ENCODE measurements at places on chromosomes 7 and 10. TPM values are rescaled to one million over a fixed set of nuclear protein-coding genes. Genes with fewer than 3 reads are reported as not detected.

CYP2E1 gene
- total RNA-seq, result 0.79 TPM

ARHGEF35 gene
- 1.7 TPM for total RNA-seq

PLAU gene
- total RNA-seq, result 4.6 TPM

IFIT1 gene
- total RNA-seq, result 10.6 TPM

LRRD1 gene
- total RNA-seq, result not detected

LRIT1 gene
- not detected for total RNA-seq

CRYGN gene
- total RNA-seq, result 0.90 TPM

OR2A2 gene
- not detected for total RNA-seq

SORCS1 gene
- total RNA-seq, result 1.6 TPM

GIMAP7 gene
- 12.9 TPM for total RNA-seq

MEIG1 gene
- not detected for total RNA-seq

SPDYE5 gene
- total RNA-seq, result not detected

MUC12 gene
- total RNA-seq, result not detected

PKD1L1 gene
- 1.1 TPM for total RNA-seq

TUBAL3 gene
- not detected for total RNA-seq

OR9A2 gene
- not detected for total RNA-seq

KCND2 gene
- total RNA-seq, result 0.12 TPM

GTF2IRD1 gene
- 15.6 TPM for total RNA-seq

GNAI1 gene
- total RNA-seq, result 11.5 TPM

TMEM178B gene
- total RNA-seq, result 48.7 TPM

AGR2 gene
- total RNA-seq, result not detected

SLC26A3 gene
- total RNA-seq, result not detected

WEE2 gene
- not detected for total RNA-seq

CALCR gene
- total RNA-seq, result not detected

DIP2C gene
- 21.1 TPM for total RNA-seq

OR2AE1 gene
- not detected for total RNA-seq

ANAPC16 gene
- 163 TPM for total RNA-seq

PDCD4 gene
- total RNA-seq, result 22.1 TPM

C7orf57 gene
- not detected for total RNA-seq

C10orf53 gene
- total RNA-seq, result not detected

ADCY1 gene
- 2.4 TPM for total RNA-seq

ZEB1 gene
- 52.9 TPM for total RNA-seq

CUZD1 gene
- total RNA-seq, result 0.31 TPM

GATA3 gene
- total RNA-seq, result 0.52 TPM

VAX1 gene
- total RNA-seq, result not detected

ERVW-1 gene
- not detected for total RNA-seq

CDNF gene
- total RNA-seq, result 3.3 TPM

RET gene
- total RNA-seq, result 0.44 TPM

RAB19 gene
- total RNA-seq, result not detected
